ENCODE measurements at places on chromosomes 2 and 18.

DNA sequence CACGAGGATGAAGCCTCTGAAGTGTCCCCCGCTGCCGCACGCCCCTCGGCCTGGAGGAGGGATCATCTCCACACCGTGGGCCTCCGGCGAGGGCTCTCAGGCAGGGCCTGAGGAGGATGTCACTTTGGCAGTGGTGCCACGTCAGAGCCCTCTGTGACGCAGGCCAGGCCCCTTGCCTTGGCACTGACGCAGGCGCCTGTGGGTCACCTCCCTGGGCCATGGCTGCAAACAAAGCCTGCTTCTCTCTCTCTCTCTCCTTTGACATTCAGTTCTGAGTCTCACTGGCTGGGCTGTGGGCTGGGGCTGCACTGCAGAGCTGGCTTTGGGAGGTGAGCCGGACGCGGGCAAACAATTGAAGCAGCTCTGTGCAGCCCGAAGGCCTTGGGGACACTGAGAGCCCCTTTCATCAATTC, 273.7 kb downstream of the TWIST2 start:
- DNase-seq, result no peak

DNA sequence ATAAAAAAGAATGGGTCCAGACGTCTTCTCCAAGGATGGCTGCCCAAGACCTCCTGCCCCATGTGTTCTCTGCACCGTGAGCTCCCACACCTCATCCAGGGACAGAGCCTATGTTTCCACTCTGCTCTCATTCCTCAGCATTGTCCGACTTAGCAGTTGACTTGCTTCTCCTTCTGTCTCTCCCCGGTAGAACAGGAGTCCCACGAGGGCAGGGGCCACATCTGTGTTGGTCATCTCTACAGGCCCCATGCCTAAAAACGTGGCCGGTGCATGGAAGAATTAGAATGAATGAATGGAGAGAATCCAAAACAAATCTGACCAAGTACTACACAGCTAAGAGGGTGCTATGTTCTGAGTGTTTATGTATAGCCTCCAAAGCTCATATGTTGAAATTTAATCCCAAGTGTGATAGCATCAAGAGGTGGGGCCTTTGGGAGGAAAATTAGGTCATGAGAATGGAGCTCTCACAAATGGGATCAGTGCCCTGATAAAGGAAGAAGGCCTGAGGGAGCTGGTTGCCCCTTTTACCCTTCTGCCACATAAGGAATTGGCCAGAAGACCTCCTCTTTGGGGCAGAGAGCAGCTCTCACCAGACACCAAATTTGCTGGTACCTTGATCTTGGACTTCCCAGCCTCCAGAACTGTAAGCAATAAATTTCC, 55.9 kb downstream of the FAM178B start:
- DNase-seq, result no peak

DNA sequence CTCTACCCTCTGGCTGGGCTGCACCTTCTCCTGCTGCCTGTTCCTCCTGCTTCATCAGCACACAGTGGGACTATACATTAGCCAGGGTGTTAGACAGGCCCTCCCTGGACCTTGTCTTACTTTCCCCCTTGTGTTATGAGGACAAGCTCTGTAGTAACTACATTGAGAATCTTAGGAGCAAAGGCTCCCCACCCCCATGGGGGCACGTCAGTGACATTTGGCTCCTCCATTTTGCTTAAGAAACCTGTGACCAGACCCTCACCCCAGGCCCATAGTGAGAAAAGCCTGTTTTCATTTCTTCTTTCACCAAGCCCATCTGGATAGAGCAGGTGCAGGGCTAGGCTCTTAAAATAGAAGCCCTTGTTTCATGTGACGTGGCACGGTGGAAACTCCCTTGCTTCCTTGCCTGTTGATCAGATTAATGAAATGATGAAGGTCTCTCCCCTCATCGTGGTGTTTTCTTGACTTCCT, 146.7 kb downstream of the RPIA start:
- no peak for DNase-seq

DNA sequence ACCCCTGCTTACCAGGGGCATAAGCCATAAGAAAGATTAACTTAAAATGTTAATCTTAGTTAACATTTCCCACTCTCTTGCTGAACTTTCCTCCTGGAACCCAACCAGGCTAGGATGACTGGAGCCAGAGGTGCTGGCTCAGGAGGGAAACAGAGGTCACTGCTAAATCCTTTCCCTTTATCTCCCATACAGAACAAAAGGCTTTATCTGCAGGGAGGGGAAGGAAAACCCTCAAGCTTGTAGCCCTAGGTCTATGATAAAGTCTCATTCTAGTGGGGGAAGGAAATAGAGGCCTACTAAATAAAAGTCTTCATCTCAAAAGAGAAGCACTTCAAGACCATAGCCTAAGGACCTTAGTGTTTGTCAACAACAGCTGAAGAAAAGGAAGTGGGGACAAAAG, 18.6 kb downstream of the HIBCH start:
- DNase-seq, result no peak

- no peak for DNase-seq
These were observed 128.5 kb upstream of the RAB12 start for GRCh38 chr18:8480506-8481328.

- DNase-seq, result no peak
These were observed 113.3 kb upstream of the EPC2 start for GRCh38 chr2:148531235-148531634.

DNA sequence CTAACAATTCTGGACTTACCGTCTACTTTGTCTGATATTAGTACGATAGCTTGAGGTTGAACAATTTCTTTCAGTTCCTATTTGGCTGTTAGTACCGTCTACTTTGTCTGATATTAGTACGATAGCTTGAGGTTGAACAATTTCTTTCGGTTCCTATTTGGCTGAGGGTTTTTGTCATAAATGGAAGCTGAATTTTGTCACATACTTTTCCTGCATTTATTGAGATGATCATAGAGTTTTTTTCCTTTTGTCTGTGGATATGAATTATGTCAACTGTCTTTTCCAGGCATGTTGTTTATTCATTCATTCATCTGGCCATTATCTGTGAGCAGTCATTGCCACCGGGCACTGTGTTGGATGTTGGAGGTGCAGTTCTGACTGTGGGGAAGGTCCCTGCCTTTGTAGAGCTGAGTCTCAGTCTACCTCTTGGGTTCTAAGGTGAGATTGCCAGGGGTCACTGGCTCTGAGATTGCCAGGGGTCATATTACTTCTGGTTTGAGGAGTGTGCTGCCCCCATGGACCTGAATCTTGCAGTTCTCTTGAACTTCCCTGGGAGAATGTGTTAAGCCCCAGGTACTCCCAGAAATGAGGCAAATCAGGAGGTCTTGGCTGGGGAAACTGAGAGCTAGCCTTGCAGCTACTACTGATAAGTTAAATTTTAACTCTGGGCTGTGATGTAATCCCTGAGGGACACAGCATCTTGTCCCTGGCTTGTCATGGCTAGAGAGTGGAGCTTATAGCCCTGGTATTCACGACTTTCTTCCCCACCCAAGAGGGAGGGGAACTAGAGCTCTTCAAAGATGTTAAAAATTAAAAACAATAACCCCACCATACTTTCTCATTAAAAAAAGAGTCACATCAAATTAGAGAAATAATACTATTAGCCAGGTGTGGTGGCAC, 89.1 kb upstream of the MBOAT2 start:
- DNase-seq, result no peak

GRCh38 chr2:156944871-156945270, 312.6 kb upstream of the GALNT5 start:
- no peak for DNase-seq

- DNase-seq, result no peak
These were observed 9.1 kb upstream of the CLK1 start for GRCh38 chr2:200873560-200873959.

DNA sequence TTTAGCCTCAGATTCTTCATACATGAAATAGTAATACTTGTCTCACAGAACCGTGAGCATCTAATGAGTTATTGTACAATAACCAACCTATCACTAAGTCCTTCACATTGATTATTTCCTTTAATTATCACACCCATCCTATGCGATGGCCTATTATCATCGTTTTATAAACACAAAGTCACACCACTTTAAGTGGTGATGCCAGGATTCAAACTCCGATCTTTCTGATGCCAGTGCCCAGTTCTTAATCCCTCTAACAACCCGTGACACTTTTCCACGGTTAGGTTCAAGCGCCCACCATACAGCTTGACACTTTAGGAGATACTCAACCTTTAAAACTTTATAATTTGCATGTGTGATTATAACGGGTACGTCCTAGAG, 523 bp upstream of the ALMS1 start:
- no peak for DNase-seq

GRCh38 chr2:130913891-130914290, 77.2 kb downstream of the ARHGEF4 start:
- DNase-seq, result no peak

DNA sequence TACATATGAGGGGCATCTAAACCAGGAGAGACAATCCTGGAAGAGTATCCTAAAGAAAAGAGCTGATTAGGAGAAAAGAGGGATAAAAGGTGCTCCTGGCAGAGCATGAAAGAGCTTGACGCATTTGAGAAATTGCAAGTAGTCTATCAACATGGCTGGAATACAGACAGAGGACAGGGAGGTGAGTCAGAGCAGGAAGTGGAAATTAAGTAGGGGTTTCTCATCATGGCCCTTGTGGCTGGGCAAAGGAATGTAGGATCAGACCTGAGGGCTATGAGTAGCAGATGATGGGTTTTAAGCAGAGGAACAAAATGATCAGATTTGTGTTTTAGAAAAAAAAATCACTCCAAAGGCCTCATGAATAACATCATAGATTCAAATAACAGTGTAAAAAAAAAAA, 49.2 kb upstream of the UGP2 start:
- DNase-seq, result no peak

- no peak for DNase-seq
These were observed 67.3 kb upstream of the PPP1CB start for GRCh38 chr2:28684142-28684858.

DNA sequence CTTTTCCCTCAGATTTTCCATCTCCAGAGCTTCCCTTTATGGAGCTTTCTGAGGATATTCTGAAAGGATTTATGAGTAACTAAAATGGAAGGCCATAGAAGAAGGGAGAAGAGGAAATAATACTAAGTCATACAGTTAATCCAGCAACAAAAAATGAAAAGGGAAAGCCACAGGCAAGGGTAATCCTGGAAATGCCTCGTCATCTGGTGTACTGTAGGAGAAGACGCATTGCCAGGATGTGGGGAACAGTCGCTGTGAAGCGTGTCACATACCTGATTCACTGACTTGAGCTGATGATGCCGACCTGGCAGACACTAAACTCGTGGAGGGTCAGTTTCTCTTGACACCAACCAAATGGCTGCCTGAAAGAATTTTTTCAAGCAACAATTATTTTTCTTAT, 34.7 kb upstream of the ALPP start:
- no peak for DNase-seq
